ENCODE measurements at places on chromosomes 3 and 15.

GRCh38 chr3:133425898-133426297 lies 26.0 kb downstream of the BFSP2 start:
- DNase-seq, result no peak

GRCh38 chr3:192215-192929 lies 4.2 kb upstream of the CHL1 start:
- DNase-seq, result no peak

- no peak for DNase-seq
Observed at GRCh38 chr3:197425485-197426120, 127.2 kb upstream of the DLG1 start.

DNA sequence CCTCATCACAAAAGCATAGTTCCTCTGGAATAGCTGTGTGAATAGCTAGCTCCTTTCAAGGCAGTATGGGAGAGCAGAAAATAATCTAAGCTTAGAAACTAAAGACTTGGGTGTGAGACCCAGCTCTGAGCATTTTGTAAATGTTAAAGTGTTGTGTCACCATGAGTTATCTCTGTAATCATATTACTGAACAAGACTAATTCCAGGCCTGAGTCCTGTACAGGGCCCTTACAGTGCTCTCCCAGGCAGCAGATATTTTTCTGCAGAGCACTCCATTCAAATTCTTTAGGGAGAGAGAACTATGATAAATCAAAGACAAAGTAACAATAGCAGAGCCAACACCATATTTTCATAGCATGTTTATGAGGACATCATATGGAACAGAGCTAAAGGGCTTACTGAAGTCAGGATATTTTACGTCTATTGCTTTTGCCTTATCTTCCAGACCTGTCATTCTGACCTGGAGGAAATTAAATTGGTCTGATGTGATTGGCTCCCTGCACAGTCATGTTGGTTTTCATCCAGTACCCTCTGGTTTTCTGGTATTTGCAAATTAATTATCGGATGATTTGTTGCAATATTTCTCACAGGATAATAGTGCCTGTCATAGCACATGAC lies 172.6 kb upstream of the PPP2R3A start:
- no peak for DNase-seq

DNA sequence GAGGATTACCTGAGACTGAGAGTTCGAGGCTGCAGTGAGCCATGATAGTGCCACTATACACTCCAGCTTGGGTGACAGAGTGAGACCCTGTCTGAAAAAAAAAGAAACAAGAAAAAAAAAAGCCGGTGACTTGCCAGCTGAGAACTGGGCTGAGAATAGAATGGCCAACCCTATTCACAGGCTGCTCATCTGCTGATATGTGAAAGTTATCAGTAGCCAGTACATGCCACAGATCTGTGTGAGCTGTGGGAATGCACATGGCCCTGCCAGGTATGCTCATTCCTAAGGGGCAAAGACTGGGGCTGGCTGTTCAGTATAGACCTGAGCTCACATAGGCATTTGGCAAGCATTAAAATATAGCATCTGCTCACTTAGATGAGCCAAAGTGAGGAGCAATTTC lies 30.9 kb downstream of the IL20RB start:
- DNase-seq, result no peak

DNA sequence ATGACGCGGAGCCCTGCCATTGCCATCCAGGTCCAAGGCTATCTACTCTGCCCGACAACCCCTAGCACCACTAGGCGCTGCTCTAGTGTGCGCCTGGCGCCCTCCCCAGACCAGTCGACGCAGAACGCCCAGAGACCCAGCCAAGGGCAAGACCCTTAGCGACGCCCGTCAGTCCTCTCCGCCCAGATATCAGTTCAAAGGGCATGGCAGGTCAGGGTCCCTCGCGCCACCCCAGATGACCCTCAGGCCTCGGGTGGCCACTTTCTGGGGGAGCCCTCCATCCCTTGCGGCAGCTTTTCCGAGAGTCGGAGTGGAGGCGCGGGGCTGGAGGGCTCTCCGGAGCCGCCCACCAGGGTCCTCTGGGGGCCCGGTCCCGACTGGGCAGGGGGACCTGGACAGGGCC lies 371 bp upstream of the CLSTN2 start:
- DNase-seq, result peak; percentile 57

DNA sequence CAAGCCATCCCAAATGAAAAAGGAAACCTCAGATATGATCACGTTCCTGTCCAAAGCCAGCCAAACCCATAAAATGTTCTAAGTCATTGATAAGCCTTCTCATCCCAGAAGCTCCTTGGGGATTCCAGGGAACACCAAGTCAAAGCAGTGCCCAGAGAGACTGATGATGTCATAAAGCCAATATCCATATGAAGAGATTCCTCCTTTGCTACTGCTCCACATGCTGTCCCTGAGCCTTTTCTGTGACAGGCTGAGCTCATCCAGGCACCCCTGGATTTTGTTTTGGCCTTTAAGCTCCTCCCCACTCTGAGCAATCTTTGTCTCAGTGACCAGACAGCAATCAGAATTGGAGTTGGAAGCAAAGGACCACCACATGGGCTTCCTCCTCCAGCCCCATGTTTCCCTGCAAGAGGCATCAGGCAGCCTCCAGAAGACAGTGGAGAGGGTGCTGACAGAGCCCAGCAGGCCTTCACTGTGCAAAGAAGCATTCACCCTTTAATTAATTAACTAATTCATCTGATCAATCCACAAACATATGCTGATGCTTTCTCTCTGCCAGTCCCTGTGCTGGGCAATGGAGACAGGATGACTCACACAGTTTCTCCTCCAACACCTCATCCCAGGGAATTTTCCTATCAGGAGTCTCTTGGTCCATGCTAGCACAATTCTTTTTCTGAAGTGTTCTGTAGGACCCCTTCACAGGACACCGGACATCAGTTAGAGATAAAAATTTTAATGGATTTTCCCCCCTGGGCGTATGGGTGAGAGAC lies 25.0 kb downstream of the MEX3B start:
- no peak for DNase-seq

DNA sequence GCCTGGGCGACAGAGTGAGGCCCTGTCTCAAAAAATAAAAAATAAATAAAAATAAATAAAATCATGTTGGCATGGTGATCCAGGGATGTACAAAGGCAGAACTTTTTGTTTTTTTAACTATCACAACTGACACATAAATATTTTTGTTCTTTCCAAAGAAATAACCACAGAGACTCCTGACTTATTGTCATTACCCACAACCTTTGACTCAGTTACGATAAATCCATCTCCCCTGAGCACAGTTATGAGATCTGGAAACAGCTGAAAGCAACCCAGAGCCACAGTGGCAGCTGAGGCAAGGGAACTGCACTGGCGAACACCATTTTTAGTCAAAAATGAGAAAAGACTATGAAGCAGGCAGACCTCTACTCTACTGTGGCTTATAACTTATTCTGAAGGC lies 24.0 kb downstream of the OSBPL10 start:
- no peak for DNase-seq

DNA sequence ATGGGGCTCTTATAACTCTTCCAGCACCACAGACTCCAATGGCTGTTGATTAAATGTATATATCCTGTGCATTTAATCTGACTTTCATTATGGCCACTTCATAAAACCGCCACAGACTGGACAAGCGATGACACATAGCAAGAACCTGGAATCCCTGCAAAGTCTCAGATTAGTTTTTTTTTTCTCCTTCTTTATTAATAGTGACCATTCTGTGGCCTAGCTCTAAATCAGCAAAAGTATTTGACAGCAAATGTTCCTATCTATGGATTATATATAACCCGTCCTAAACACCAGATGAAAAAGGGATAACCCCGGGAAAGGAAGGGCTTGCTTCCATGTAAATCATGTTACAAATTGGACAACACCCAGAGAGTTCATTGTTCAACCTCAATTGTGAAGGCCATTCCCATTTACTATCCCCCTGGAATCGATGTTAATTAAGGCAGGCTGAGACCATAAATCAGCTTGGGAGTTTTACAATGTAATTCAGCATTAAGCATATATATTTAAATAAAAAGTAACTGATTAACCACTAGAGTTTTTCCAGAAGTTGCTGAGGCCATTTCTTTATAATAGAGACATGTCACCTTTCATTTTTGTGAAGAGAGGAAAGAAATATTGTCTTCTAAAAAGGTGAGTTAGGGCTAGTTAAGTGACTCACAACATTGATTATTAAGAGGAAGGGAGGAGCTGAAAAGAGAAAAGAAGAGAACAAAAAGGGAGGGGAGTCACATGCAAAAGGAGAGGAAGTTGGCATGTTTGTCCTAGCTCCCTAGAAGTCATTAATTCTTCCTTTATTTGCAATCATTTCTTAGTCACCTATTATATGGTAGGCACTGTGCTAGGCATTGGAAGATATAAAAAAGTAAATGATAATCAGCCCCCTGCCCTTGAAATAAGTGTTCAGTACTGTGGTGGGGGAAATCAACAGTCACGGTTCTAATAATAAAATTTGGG lies 26.2 kb downstream of the ALDH1A2 start:
- DNase-seq, result no peak

- DNase-seq, result no peak
Observed at GRCh38 chr3:171688002-171688401, 122.3 kb downstream of the PLD1 start.

DNA sequence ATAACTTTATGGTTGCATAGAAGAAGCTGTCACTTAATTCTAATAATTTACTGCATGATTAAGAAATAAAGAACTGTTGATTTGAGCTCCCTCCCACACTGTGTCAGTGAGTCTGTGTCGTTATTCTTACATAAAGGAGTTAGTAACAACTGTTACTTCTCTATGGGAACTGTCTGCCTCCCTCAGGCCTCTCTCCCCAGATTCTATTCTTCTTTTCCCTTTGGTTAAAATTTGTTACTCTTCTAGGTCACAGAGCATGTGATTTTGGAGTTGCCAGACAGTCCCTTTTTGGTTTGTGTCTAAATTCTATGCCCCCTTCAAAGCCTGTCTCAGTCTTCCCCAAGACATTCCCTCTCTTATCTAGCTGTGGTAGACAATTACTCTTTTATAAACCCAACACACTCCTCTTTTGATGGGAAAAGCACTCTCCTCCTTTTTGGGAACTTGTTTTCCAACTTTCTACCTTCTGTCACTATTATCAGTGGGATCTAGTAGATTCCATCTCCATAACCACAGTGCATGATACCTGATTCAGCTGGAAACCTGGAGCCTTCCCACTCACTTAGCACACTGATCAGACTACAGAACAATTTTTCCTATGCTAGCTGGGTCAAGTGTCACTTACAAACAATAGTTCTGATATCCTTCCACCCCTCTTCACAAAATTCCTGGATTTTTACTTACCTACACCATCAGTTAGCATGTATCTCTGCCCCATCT lies 422.1 kb upstream of the TGFBR2 start:
- DNase-seq, result no peak

DNA sequence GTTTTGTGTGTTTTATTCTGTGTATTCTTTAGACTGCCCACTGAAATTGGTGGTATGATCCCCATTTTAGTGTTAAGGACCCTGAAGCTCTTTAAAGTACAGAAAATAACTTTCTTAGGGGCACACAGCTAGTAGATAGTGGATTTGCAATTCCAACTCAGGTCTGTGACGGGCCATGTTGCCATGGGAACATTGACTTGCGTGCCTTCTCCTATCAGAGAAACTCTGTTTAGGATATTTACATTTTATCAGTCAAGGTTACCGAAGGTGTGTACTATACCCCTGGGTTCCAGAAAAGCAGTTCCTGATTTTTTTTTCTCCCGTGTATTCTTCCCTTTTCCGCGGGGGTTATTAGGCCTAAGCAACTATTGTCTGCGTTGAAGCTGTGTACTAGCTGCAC lies 19.4 kb downstream of the MYZAP start:
- no peak for DNase-seq

GRCh38 chr15:90004252-90004651 lies 3.1 kb downstream of the ZNF710 start:
- DNase-seq, result no peak

GRCh38 chr3:16132928-16133327 lies 41.6 kb upstream of the GALNT15 start:
- DNase-seq, result no peak

DNA sequence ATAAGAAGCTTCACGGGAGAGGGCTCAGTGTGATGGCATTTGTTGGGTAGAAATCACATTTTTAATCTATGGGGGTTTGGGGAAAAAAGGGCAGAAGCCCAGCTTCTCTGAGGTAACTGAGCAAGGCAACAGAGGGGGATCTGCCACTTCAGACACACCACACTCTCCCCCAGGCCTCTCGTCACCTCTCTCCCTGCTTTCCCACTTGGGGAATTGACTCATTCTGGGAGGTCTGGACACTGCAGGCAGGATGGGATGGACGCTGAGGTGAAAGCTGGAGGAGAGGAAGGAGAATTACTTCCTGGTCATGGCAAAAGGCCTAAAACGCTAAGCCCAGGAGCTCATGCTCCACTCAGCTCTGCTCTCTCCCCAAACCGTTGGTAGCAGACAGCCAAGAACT lies 33.2 kb downstream of the MYO5C start:
- peak; percentile 18 for DNase-seq

DNA sequence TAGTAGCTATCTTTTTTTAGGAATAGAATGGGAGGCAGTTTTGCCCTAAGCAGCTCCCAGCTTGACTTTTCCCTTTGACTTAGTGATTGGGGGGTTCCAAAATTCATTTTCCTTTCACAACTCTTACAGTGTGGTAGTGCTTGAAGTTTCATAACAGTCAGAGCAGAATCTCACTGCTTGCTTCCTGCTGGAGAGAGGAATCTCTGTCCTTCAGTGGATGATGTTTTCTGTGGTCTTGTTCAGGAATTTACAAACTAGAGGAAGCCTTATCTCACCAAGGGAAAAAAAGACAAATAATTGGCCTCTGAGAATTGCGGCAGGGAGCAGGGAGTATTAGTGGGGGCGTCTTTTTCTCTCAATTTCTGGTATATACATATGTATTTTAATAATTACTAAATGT lies 326.6 kb upstream of the C2CD4B start:
- DNase-seq, result no peak

GRCh38 chr3:195539479-195539878 lies 3.6 kb downstream of the PPP1R2 start:
- DNase-seq, result no peak

- DNase-seq, result no peak
Observed at GRCh38 chr3:187667526-187667925, 2.7 kb downstream of the SST start.

- DNase-seq, result no peak
Observed at GRCh38 chr3:138441256-138441655, 6.8 kb downstream of the ESYT3 start.

DNA sequence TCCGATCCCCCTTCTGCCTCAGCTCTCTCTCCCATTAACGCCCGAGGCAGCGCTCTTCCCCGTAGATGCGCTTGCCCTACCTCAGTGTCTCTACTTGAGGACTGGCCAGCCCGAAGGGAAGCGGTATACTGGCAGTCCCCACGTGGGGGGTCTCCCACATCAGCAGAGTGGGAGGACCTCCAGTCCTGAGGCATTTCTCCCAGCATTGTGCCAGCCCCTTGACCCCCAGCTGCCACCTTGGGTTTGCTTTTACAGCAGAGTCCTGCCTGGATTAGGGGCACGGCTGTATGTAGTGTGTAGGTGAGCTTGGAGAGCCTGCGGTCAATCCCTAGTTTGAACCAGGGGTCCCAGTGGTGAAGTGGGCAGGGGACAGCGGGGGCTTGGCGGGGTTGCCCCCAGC lies 767 bp downstream of the SEMA3F start:
- no peak for DNase-seq

DNA sequence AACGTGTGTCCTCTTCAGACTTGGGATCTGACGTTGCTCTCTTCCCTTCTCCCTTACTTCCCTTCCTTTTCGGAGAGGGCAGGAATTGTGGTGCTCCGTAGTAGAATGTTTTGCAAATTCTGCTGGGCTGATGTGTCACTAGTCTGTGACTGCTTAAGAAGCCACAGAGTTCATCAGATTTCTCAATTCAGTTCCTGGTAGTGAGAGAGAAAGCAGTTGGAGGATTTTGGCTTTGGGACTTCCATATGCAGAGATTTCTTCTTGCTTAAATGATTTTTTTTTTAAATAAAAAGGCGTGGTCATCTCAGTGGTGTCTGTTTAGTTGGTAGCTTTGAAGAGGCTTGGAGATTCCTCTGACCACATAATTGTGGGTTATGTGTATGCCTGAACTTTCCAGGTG lies 10.1 kb downstream of the CEMIP start:
- DNase-seq, result no peak
